ENCODE measurements at places on chromosomes 16 and 17. TPM values are rescaled to one million over a fixed set of nuclear protein-coding genes. Genes with fewer than 3 reads are reported as not detected.

DNA sequence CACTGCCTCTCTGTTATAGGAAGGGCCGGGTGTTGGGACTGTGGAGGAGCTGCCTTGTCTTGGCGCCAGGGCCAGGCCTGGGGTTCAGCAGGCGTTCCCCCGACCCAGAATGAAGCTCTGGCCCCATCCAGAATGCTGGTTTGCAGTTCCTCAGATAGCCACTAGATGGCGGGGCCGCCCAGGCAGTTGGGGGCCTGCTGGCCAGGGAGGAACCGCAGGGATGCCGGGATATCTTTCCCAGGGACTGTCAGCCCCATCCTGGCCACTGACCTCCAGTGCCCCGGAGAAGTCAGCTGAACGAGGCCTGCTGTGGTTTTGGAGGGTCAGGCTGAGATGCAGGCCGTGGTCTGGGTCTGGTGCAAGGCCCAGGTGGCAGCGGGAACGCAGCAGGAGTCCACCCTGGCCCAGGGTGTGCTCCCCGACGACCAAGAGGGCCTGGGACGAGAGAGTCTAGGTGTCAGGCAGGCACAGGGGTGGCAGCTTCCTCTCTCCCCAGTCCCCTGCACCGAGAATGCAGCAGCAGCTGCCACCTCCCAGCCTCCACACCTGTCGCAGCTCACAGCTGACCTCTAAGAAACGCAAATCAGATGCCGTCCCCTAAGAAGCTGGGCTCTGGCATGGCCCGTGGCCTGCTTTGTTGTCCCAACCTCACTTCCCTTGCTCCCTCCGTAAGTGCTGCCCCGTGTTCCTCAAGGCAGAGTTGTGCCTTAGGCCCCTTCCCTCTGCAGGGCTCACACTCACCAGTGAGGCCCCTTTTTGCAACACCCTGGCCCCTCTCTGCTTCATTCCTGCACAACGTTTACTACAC, 51.2 kb downstream of the RMI2 start:
- DNase-seq: peak; percentile 29

GRCh38 chr17:7024402-7024785, 1.5 kb downstream of the BCL6B start:
- DNase-seq: no peak

The KRTAP9-4 gene
- polyA plus RNA-seq: not detected

The PLA2G15 gene
- polyA plus RNA-seq: 23.6 TPM

The PLEKHM1 gene
- 21.5 TPM for polyA plus RNA-seq

The CCL7 gene
- polyA plus RNA-seq: not detected

GRCh38 chr17:57920916-57921703, 34.1 kb downstream of the CUEDC1 start:
- no peak for DNase-seq

GRCh38 chr17:79978548-79978855, 57.2 kb downstream of the TBC1D16 start:
- no peak for DNase-seq

- DNase-seq: no peak
These were observed 8.3 kb upstream of the KIF18B start for GRCh38 chr17:44955674-44956425.

The CACNA1G gene
- 25.3 TPM for polyA plus RNA-seq

The PDILT gene
- not detected for polyA plus RNA-seq

The GOSR2 gene
- polyA plus RNA-seq: 50.0 TPM

- DNase-seq: no peak
These were observed 2.9 kb upstream of the GSDMB start for GRCh38 chr17:39921323-39921722.

The MYH1 gene
- not detected for polyA plus RNA-seq

DNA sequence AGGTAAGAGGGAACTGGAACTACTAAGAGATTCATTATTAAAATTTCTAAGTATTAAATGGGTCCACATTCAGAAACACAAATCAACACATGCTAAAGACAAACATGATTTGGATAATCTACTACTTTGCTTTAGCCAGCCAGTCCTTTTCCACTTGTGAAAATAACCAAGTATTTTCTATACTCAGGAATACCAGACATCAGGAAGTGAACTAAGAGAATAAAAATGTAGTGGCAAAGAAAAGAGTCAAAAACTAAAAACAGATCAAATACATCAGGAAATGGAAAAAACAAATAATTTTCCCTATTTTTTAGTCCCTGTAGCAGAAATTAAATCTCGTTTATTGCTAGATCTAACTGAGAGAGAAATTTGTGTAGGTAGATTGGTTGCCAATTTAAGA, 78.0 kb downstream of the MYO1D start:
- no peak for DNase-seq

DNA sequence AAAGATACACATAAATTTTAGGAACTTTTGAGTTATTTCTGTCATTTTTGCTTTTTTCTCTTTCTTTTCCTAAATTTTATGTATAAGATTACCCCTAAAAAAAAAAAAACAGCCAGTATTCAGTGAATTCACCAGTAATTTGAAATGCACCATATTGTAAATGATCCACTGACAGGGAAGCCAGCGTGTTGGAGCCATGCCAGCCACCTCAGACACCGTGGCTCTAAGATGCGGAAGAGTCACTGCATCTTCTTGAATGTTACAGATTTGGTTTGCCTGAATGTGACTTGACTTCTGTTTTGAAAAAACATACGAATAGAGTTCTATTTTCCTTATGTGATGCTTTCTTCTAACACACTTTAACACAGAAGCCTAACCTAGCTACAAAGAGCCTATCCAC, 37.4 kb downstream of the CLUAP1 start:
- no peak for DNase-seq

GRCh38 chr17:35617505-35617904, 30.4 kb downstream of the AP2B1 start:
- DNase-seq: no peak

- peak; percentile 13 for DNase-seq
These were observed 555 bp downstream of the NUP88 start for GRCh38 chr17:5418858-5419355.

DNA sequence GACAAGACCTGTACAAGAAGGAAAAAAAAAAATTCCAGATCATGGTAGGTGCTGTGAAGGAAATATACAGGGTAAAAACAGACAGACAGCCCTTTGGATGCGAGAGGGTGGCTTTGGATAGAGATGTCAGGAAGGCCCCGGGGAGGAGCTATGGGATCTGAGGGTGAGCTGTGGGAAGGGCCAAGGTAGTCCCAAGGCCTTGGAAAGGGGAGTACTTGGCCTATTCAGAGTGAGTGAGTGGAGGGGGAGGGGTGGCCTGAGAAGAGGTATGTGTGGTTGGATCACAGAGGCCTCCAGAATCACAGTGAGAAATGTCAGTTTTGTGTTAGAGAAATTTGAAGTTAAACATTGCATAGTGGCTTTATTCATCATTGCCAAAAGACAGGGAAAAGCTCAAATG, 31.2 kb upstream of the AKTIP start:
- no peak for DNase-seq

The GRB7 gene
- 0.54 TPM for polyA plus RNA-seq

DNA sequence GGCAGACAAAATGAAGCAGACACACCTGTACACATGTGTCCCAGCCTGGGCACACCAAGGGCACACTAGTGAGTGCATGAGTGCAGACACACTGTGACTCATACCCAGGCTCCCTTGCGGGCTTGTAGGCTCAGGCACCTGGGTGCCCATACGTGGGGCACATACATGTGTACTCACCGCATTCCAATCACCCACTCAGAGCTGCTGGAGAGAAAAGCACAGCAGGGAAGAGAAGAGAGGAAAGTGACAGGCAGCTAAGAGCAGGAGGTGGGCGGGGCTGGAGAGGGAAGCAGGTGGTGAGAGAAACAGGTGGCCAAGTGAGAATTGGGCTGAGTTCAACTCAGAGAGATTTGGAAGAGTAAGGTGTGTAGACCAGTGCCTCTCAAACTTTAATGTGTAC, 54.0 kb downstream of the TMEM132E start:
- no peak for DNase-seq

GRCh38 chr17:62105357-62105756, 40.3 kb upstream of the MED13 start:
- no peak for DNase-seq

DNA sequence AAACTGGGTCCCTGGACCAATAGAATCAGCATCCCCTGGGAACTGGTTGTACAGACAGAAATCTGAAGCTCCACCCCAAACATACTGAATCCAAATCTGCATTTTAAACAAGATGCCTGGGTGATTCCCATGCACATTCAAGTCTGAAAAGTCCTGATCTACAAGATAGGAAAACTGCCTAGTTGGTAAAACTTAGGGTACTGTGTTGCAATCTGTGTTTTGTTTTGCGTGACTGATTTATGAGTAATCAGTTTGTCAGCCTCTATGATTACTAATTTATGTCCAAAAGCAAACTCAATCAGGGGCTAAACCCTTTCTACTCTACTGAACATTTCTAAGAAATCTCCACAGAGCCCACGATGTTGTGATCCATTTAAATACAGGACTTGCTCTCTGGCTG, 103.8 kb downstream of the YPEL2 start:
- DNase-seq: no peak

- no peak for DNase-seq
These were observed 38.8 kb upstream of the ANKFN1 start for GRCh38 chr17:56114469-56114868.

GRCh38 chr16:58417600-58417999, 25.3 kb downstream of the GINS3 start:
- DNase-seq: no peak

The CX3CL1 gene
- 47.4 TPM for polyA plus RNA-seq

- DNase-seq: no peak
These were observed 54.0 kb downstream of the AKAP1 start for GRCh38 chr17:57138956-57139576.

The SRCIN1 gene
- polyA plus RNA-seq: 68.2 TPM

DNA sequence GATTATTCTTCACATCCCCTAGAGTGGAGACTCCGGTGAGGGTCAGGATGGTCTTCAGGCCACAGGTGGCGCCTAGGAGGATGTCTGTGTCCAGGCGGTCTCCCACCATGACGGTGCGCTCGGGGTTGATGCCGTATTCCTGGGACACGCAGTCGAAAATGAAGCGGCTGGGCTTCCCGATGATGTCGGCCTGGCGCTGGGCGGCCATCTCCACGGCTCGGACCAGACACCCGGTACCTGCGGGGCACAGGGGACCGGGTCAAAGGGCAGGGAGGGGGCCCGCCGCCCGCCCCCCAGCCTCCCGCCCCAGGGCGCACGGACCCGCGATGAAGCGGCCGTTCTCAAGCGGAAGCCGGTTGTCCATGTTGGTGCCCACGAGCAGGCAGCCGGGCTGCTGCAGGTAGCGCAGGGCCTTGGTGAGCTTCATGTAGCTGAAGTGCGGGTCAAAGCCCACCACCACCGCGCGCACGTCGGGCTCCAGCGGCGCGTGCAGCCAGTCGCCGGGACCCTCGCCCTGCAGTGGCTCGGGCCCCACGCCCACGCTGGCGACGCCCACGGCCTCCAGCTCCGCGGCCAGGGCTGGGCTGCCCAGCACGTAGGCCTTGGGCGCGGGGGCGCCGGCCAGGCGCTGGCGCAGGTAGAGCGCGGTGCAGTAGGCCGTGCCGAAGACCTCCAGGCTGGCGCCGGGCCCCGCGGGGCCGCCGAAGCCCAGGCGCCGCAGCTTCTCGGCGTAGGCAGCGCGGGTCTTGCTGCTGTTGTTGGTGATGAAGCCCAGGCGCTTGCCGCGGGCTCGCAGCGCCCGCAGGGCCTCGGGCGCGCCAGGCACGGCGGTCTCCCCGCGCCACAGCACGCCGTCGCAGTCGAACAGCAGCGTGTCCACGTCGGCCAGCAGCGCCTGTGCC, 572 bp downstream of the PGP start:
- DNase-seq: no peak

DNA sequence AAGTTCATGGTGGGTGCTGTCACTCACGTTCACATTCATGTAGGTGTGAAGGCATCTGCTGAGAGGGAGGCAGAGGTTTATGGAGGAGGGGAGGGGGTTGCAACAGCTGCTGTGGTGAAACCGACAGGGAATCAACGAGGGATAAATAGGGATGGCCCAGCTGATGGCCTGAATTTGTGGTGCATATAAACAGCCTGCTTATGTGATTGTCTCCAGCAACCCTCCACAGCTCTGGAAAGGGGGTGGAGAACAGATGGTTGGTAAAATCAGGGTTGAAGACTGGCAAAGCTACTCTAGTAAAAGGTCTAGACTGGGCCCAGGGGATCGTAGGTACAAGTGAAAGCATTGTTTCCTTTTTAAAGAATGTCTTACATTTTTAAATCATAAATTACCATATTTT, 53.7 kb downstream of the IQCK start:
- DNase-seq: no peak

The ANKRD40CL gene
- 0.63 TPM for polyA plus RNA-seq

The SLC5A10 gene
- polyA plus RNA-seq: 0.51 TPM

Data from spinal cord (tissue), 10 donors.